ENCODE measurements at places on chromosomes 3 and 15.

- no peak for DNase-seq
These were observed 207.1 kb downstream of the TP63 start for GRCh38 chr3:189838291-189838690.

- no peak for DNase-seq
These were observed 55.6 kb downstream of the TMEM45A start for GRCh38 chr3:100548053-100548452.

GRCh38 chr3:195173657-195174056 is 97.3 kb downstream of the XXYLT1 start:
- no peak for DNase-seq

- DNase-seq: no peak
These were observed 4.4 kb upstream of the LMAN1L start for GRCh38 chr15:74808078-74808839.

GRCh38 chr3:40891186-40891585 is 308.1 kb upstream of the CTNNB1 start:
- no peak for DNase-seq

- DNase-seq: no peak
These were observed 192.0 kb downstream of the UBE3A start for GRCh38 chr15:25246641-25247406.

- no peak for DNase-seq
These were observed 7.5 kb downstream of the MAGI1 start for GRCh38 chr3:66031102-66031698.

GRCh38 chr3:37918627-37919026 is 56.9 kb downstream of the CTDSPL start:
- DNase-seq: no peak

DNA sequence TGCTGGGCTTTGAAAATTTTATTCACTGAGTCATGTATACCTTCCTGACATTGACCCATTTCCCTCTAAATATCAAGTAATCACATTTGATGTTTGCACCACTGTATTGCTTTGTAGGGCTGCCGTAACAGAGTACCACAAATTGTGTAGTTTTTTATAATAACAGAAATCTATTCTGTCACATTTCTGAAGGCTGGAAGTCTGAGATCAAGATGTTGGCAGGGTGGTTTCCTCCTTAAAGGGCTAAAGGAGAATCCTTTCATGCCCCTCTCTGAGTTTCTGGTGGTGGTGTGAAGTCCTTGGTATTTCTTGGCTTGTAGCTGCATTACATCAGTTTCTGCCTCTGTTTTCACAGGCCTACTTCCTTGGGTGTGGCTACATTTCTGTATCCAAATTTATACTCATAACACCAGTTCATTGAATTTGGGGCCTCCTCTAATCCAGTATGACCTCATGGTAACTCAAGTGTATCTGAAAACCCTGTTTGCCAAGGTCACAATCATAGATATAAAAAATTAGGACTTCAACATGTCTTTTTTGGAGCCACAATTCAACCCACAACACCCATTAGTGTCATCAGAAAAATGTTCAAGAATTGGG is 29.1 kb upstream of the ST6GAL1 start:
- DNase-seq: no peak

DNA sequence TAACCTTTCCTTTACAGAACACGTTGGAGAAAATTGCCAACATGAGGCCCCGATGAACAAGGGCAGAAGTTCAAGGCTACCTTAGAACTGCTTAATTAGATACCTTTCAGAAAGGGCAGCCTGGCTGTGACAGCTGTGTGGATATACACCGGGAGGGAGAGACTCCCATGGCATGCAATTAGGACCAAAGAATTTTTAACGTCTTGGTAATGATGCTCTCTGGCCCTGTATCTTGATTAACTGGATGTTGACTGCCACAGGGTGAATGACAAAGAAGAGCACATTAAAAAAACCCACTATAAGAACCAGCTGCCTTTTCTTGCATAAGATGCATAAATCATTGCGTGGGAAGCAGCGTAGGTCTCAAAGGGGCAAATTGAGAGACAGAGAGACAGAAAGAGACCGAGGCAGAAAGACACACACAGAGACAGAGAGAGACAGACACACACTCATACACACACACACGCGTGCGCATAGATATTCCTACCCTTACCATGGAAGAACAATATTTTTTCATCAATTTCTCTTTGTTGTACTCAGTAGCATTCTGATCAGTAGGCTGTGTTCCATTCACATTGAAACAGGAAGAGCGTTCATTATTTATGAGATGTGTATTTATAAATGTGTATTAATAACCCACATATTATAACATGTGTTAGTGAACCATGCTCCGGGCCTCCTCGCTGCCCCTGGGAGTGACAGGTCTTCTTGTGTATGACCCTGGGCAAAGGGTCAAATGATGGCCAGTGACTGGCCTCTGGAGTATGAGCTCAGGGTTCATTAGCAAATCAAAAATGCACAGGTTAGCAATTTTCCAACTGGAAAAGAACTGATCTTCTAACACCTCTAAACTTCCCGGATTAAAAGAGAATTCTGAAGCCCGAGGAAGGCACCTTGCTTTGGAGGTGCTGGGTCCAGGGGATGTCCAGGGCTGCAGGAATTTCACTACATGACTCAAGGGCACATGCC is 118.8 kb downstream of the NSMCE3 start:
- no peak for DNase-seq

- no peak for DNase-seq
These were observed 387.4 kb upstream of the ROBO2 start for GRCh38 chr3:76652524-76652923.
